ENCODE measurements at places on chromosomes 7 and 10.

DNA sequence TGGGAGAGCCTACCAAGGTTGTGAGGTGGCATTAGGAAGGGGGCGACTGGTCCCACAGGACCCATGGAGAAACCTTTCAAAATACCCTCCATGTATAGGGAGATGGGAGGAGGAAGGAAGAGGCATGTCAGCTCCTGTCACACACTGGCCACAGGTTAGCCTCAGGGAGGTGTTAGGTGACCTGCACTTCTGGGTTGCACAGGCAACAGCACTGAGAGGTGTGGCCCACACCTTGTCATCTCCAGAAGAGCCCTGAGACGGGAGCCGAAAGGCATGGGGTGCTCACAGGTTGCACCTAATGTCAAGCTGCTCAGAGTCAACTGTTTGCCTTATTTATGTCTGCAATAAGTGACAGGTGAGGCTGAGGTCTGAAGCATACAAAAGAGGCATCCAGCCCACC, 14.6 kb upstream of the USP6NL start:
- DNase-seq, result no peak

GRCh38 chr10:112078003-112078402, 105.6 kb downstream of the GPAM start:
- DNase-seq, result no peak

- DNase-seq, result no peak
These were observed 12.0 kb upstream of the SCART1 start for GRCh38 chr10:133441780-133442179.

DNA sequence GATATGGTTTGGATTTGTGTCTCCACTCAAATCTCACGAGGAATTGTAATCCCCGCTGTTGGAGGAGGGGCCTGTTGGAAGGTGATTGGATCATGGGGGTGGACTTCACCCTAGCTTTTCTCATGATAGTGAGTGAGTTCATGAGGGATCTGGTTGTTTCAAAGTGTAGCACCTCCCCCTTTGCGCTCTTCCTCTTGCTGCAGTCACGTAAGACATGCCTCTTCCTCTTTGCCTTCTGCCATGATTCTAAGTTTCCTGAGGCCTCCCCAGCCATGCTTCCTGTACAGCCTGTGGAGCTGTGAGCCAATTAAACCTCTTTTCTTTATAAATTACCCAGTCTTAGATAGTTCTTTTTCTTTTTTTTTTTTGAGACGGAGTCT, 17.1 kb downstream of the CDNF start:
- DNase-seq, result no peak

- no peak for DNase-seq
These were observed 191.3 kb upstream of the ADARB2 start for GRCh38 chr10:1928606-1929005.

DNA sequence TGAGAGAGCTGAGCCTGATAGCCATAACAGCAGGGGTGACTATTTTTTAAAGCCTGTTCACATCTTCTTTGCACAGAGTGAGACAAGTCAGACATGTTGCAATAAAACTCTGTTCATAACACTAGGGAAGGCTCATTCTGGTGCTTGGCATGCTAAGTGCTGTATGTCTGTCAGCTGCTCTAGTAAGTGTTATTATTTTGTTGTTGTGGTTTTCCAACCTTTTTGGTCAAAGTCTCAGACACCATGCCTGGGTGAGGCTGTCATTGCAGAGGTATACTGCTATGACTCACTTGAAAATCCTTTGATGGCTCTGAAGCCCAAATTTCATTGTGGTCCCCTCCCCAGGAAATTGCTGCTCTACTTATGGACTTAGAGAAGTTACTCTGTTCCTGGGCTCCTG, 129.7 kb downstream of the ADRA2A start:
- DNase-seq, result no peak

- no peak for DNase-seq
These were observed 173.2 kb upstream of the KIAA1217 start for GRCh38 chr10:24035761-24036160.

DNA sequence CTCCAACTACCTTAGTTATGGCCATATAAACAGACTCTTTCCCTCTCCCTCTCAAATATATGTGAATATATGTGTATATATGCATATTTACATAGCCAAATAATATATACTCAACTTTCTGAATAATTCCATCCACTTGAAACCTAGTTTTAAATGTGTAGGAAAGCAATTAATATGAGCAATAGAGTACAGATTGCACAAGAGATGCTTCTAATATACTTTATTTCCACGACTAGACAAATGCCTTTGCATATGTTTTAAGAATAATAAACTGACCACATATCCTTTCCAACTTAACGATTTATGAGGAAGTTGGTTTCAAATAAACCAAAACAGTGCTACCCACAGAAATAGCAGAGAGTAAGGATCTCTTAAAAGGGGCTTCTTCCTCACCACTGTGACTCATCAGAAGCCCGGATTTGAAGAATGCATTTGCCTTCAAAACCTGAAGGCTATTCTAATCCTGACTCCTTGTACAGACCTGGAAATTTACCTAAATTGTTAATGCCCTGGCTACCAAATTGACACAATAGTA, 266.3 kb downstream of the AHR start:
- DNase-seq, result no peak

DNA sequence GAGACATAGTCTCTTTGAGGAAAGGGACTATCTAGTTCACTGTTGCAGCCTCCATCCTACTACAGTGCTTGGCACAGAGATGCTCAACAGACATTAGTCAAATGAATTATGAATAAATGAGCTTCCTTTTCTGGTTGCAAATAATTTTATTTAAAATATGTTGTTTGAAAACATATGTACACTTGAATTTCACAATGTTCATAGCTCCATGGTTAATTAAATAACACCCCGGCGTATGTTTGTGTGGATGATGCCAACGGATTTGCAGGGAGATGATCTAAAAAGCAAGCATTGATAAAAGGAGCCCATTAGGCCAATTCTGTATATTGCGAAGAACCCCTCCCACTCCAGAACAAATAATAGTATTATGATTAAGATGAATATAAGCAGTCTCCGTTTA, 47.8 kb upstream of the ORC5 start:
- DNase-seq, result no peak

DNA sequence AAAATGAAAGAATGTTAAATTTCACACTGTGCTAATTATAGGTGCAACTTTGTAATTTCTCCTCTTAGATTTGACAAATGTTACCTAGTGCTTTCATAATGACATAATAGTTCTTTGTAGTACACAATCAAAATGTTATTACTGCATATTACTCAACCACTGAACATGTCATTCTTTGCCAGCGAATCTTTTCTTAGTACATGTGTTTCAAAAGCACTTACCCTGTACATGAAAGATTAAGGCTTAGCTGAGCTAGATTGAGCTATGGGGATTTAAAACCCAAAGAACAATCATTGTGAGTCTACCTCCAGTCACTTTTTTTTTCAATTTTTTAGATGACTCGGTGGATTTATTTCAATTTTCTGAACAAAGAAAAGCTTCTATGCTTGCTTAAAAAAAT, 123.5 kb upstream of the FERD3L start:
- no peak for DNase-seq

- no peak for DNase-seq
These were observed 65.4 kb downstream of the SP8 start for GRCh38 chr7:20721086-20721810.

GRCh38 chr7:128938544-128939074, 882 bp downstream of the IRF5 start:
- no peak for DNase-seq

DNA sequence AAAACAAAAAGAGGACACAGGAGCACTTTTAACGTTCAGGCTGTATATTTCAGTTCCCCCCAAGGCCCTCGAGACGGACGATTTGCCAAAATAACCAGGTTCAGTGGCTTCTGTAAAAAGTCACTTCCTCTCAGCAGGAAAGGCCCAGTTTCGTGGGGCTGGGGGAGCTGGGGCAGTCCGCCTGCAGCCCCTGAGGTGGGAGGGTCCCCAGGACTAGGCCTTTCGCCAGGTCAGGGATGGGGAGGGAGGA, 28.8 kb downstream of the WDR86 start:
- no peak for DNase-seq

- DNase-seq, result no peak
These were observed at the start of gene PKD1L1 for GRCh38 chr7:47948141-47948790. TSS of gene PKD1L1 (minus strand) at chr7:47948466. CDS start at chr7:47948440, 26 bp downstream.

GRCh38 chr7:142716596-142716995, 32.7 kb upstream of the PRSS1 start:
- no peak for DNase-seq

DNA sequence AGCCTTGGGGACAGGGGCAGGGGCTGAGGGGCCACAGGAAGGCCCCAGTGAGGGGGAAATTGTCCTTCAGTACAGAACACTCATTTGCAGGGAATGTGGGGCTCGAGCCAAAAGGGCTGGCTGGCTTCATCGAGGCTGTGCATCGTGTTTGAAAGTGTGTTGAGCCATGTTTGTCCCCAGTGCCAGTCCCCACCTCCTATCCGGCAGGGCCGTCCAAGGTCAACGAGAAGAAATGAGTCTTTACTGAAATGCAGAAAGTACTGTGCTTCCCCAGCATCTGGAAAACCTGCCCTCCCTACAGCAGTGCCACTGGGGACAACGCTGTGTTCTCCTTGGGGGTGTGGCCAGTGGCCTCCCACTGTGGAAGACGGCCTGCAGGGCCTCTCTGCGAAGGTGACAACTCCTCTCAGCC, 214.1 kb downstream of the KLF6 start:
- DNase-seq, result no peak

- no peak for DNase-seq
These were observed 186.8 kb downstream of the CELF2 start for GRCh38 chr10:11204351-11204942.

DNA sequence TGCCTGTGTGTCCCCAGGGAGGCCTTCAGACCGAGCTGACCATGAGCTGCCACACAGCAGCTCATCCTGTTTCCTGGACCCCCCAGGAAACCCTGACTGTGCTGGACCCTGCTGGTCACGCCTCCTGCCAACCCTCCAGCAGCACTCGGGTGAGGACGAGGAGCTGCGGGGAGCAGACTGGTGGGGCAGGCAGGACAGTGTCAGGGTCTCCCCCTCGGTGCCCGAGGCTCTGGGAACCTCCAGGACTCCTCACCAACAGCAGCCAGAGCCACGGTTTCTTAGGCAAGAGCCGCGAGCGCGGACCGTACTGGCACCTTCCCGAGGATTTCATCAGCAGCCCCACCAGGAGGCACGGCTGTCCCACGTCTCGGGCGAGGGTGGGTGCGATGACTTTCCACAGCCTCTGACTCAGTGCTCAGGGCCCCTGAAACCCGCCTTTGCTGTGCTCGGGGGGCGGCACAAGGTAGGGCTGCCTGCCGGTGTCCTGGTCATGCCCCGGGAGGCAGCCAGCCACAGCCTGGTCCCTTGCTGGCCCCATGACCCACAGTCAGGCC, 186.9 kb downstream of the ELFN1 start:
- no peak for DNase-seq

DNA sequence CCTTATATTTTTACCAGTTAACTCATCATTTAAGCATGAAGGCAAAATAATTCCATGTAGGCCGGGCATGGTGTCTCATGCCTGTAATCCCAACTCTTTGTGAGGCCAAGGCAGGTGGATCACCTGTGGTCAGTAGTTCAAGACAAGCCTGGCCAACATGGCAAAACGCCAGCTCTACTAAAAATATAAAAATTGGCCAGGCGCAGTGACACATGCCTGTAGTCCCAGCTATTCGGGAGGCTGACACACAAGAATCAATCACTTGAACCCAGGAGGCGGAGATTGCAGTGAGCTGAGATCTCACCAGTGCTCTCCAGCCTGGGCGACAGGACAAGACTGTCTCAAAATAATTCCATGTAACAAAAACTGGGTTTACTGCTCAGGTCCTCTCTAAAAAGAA, 18.3 kb downstream of the HNRNPA2B1 start:
- no peak for DNase-seq

DNA sequence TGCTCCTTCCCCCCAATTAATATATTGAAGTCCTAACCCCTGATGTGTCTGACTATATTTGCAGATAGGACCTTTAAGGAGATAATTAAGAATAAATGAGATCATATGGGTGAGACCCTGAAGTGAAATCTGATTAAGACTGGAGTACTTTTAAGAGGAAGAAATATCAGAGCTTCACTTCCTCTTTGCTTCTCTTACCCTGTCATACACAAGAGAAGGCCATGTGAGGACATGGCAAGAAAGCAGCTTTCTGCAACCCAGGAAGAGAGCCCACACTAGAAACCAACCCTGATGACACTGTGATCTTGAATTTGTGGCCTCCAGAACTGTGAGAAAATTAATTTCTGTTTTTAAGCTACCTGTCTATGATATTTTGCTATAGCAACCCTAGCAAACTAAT, 44.2 kb downstream of the JMJD1C start:
- DNase-seq, result no peak

- DNase-seq, result peak; percentile 85
These were observed 352.7 kb downstream of the PHTF2 start for GRCh38 chr7:78151229-78151628.

DNA sequence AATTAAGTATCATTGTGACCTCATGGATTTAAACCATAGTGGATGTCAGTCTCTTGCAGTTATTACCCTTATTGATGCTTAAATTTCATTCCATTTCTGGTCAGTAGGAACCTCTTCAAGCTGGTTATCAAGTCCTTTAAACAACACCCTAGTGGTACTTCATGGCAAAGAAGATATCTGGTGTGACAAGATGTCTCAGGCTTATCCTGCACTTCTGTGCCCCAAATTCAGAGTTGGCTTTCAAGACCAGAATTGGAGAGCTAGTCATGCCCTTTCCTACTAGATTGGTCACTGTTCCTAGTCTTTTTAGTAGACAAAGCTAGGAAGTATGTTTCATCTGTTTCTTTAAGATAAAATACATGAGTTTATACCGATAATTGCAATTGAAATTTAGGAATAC, 54.9 kb downstream of the KMT2E start:
- DNase-seq, result no peak

DNA sequence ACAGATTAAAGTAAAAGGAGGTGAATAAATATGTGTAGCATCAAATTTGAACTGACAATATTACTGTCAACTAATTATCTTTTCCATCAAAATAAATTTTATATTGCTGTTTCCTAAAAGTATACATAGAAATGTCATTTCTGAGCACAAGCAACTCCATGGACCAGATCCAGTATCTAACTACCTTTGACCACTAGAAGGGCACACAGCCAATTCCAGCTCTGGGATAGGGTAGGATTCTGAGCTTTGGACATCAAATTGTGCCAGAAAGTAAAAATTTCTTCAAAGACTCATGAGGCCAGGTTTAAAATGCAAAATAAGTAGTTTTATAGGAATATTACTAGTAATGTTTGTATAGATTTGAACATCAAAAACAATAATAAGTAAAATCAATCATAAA, 29.7 kb downstream of the AKR1C3 start:
- no peak for DNase-seq

DNA sequence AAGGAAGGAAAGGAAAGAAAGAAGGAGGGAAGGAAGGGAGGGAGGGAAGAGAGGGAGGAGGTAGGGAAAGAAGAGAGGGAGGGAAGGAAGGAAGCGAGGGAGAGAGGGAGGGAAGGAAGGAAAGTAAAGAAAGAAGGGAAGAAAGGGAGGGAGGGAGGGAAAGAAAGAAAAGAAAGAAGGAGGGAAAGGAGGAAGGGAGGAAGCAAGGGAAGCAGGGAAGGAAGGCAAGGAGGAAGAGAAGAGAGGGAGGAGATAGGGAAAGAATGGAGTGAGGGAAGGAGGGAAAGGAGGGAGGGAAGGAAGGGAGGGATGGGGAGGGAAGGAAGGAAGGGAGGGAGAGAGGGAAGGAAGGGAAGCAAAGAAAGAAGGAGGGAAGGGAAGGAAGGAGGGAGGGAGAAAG, 65.8 kb downstream of the MAP3K8 start:
- no peak for DNase-seq

- DNase-seq, result peak; percentile 73
These were observed 32.7 kb downstream of the DNMBP start for GRCh38 chr10:99976886-99977665.

Measured in DMS 273 treated with DMSO at 0.1 percent for 48 hours (cell line).